Body of pancreas (tissue), 4 donors: ENCODE measurements at places on chromosomes 11 and 22. TPM values are rescaled to one million over a fixed set of nuclear protein-coding genes. Genes with fewer than 3 reads are reported as not detected.

Gene RAB36
- total RNA-seq, result 3.1 TPM

Gene ZNF195
- 14.5 TPM for total RNA-seq

Gene MAP4K2
- 10.4 TPM for total RNA-seq

Gene TRPM5
- total RNA-seq, result under 0.01 TPM

Gene CEP126
- total RNA-seq, result 2.6 TPM

Gene TNNI2
- 3.6 TPM for total RNA-seq

Gene SPTBN2
- 52.1 TPM for total RNA-seq

Gene C11orf87
- not detected for total RNA-seq

Gene OR6A2
- total RNA-seq, result 1.0 TPM

Gene ARHGAP20
- total RNA-seq, result 1.3 TPM

Gene CPSF7
- 44.5 TPM for total RNA-seq

Gene ZNF214
- 4.3 TPM for total RNA-seq

Gene TCF20
- 17.8 TPM for total RNA-seq
